ENCODE measurements at places on chromosomes 11 and 22. TPM values are rescaled to one million over a fixed set of nuclear protein-coding genes. Genes with fewer than 3 reads are reported as not detected.

The TMPRSS6 gene
- not detected for total RNA-seq

The APOA4 gene
- not detected for total RNA-seq

The MMP10 gene
- total RNA-seq = 4.2 TPM

The BET1L gene
- 16.0 TPM for total RNA-seq

The LARGE1 gene
- total RNA-seq = 2.4 TPM

The SYT12 gene
- total RNA-seq = 2.0 TPM

The H19 gene
- 59.4 TPM for total RNA-seq

The MRGPRE gene
- total RNA-seq = not detected

The LINC01488 gene
- total RNA-seq = not detected

The SEC14L6 gene
- total RNA-seq = not detected

The THY1 gene
- total RNA-seq = 0.13 TPM

The CLMP gene
- 9.7 TPM for total RNA-seq

The ELFN2 gene
- 0.51 TPM for total RNA-seq

The CHRM1 gene
- total RNA-seq = not detected
